ENCODE measurements at places on chromosomes 16 and 17.

DNA sequence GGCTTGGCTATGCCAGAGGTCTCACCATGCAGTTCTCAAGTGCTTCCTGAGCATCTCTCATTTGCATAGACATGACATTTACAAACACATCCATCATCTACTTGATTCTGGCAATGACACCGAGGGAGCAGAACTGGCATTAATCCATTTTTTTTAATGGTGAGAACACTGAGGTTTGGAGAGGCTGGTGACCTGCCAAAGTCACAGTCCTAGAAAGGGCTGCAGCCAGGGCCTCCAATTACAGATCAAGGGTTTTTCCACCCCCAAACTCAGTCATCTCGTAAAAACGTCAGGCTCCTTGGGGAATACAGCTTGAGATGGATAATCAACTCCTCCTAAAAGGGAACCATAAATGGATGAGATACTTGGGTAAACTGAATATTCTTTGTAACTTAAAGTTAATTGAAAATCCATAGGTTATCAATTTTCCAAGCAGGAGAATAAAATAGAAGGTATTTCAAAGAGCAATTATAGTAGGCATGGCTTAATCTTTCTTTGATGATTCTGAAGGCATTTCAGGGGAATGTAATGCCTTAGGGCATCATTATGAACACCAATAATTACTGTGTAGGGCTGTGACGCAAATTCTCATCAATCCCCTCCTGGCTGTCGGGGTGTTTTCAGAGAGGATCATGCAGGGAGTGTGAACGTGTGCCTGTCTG lies 9.4 kb upstream of the MEOX1 start:
- no peak for DNase-seq

DNA sequence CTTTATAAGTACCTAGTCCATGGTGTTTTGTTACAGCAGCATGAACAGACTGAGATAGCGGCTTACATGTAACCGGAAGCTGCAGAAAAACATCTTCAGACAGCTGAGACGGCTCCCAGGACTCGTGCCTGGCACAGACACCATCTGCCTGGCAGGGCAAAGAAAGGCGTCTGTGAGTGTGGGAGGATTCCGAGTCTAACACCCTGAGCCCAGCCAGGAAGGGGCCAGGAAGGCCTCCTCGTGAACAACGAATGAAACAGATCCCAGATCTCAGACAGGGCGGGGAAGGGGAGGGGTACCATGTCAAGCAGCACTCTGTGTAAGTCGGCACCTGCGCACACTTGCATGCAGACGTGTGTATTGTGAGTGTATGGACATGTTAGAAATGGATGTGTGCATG lies 4.4 kb upstream of the CSNK1D start:
- DNase-seq = no peak

- peak; percentile 61 for DNase-seq
Measured at GRCh38 chr16:12819126-12820117, 15.7 kb upstream of the CPPED1 start.

- no peak for DNase-seq
Measured at GRCh38 chr16:87076950-87077749, 240.0 kb downstream of the C16orf95 start.

GRCh38 chr17:7354262-7354843 lies 603 bp upstream of the TMEM95 start:
- DNase-seq = no peak
